ENCODE measurements at places on chromosomes 7 and 10.

GRCh38 chr10:126481181-126481580 is 92.9 kb upstream of the ADAM12 start:
- no peak for DNase-seq

GRCh38 chr7:66187905-66188304 is 17.2 kb upstream of the TPST1 start:
- DNase-seq, result no peak

- DNase-seq, result no peak
These were observed 59.6 kb upstream of the CELF2 start for GRCh38 chr10:10958041-10958440.

DNA sequence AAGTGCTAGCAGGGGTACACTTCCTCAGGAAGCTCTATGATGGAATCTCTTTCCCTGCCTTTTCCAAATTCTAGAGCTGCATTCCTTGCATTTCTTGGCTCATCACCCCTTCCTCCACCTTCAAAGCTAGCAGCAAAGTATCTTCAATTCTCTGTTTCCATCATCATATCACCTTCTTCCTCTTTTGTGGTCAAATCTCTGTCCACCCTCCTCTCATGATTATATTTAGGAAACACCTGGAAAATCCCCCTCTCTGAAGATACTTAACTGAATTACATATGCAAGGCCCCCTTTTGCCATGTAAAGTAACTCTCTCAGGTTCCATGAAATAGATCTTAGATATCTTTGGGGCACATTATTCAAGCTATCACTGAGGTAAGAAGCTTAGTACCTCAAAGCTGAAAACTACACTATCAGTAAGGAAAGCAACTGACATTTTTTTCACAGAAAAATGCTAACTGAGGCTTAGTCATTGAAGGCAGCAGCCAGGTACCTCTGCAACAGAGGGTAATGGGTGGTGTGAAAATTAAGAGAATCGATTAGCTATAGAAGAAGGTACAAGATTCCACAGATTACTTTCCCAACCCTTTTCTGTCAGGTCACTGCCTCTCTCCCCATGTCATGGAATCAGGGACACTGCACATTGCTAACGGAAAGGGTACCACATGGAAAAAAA is 197.3 kb downstream of the MACC1 start:
- peak; percentile 59 for DNase-seq

GRCh38 chr7:44789990-44790389 is 6.5 kb upstream of the PPIA start:
- DNase-seq, result no peak

DNA sequence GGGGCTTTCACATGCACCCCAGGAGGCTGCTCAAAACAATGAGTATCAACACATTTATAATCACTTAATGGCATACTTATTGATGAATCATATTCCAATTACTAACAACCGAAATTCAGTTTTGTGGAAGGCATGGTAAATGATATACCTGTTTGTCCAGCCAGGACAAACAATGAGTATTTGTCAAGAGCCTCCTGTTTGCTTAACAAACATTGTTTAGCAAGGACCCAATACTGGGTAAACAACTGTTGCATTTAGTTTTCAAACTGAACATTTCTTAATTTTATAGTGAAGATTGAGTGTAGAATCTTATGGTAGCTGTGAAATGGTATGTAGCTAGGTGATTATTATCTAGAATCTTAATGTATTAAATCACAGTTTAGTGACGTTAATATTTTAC is 473.7 kb downstream of the ATRNL1 start:
- no peak for DNase-seq

- DNase-seq, result no peak
These were observed 104.1 kb upstream of the GSDME start for GRCh38 chr7:24861336-24861735.

DNA sequence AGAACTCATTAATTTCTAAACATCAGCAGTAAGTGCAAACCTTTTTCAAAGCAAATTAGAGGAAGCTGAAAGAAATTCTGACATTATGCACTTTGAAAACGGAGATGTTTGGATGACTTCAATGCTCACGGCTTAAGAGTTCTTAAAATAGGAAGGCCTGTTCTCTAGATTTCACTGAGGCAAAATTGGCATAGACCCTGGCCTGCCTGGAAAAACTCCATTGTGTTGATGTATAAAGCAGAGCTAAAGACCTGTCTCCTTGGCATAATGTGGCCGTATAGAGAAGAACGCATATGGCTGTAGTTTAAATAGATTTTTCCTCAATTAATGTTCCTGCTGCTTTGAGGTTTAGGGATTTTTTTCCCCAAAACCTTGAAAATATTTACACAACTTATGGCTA is 24.5 kb upstream of the AGMO start:
- DNase-seq, result no peak

DNA sequence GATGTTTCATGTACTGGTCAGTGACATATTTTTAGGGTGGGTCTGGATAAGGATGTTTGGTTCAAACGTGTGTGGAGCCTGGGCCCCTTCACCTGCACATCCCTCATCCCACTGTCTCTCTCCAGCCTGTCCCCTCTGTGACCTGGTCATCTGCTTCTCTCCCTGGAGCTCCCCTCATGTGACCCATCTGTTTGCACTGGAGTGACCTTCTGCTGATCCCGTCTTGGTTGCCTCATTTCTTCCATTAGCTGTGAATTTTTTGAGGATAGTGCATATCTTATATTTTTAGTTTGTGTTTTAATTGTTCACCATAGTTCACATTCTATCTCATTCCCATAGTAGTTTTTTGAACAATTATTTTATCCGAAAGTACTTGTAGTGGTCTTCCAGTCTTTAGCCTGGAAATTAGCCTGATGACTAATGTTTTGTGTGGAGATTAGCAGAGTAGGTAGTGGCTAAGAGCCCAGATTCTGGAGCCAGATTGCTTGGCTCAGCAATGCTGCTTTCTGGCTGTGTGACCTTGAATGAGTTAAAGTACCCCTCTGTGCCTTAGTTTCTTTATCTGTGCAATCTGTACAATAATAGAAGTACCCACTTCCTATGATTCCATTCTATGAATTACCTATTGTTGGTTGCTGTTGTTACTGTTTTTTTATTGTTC is 224.5 kb downstream of the LRMDA start:
- no peak for DNase-seq

GRCh38 chr10:107206833-107207232 is 42.3 kb upstream of the SORCS1 start:
- DNase-seq, result no peak

GRCh38 chr7:111112439-111112838 is 21.5 kb downstream of the LRRN3 start:
- no peak for DNase-seq

DNA sequence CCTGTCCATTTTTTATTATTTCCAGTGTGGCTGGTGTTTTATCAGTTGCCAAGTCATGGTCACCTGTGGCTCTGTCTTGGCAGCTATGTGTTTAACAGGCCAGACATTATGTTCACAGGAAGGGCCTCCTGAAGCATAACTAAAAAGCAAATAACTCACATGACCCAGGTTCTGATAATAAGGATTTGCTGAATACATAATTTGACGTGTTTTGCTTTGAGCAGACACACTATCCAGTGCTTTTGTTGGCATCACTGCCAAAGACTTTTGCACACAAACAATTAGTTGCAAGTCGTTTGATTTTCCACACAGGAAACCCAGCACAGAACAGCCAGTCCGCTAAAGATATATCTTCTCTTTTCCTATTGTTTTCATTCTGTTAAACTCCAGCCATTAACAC is 173.6 kb downstream of the ARL4A start:
- DNase-seq, result no peak

GRCh38 chr7:4416396-4417056 is 265.6 kb upstream of the FOXK1 start:
- DNase-seq, result no peak

DNA sequence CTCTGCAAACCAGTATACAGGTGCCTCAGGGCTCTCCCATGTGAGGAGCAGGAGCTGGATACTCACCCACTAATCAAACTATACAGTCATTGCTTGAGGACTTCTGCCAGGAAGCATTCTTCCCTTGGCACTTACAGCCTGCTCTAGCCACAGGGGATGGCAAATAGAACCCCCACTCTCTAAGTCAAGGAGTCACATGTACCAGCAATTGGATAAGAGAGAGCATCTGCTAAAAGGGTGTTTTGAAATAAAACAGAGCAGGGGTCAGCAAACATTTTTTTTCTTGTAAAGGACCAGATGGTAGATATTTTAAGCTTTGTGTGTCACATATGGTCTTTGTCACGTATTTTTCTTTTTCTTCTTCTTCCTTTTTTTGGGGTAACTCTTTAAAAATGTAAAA is 865.2 kb upstream of the GHITM start:
- DNase-seq, result no peak

DNA sequence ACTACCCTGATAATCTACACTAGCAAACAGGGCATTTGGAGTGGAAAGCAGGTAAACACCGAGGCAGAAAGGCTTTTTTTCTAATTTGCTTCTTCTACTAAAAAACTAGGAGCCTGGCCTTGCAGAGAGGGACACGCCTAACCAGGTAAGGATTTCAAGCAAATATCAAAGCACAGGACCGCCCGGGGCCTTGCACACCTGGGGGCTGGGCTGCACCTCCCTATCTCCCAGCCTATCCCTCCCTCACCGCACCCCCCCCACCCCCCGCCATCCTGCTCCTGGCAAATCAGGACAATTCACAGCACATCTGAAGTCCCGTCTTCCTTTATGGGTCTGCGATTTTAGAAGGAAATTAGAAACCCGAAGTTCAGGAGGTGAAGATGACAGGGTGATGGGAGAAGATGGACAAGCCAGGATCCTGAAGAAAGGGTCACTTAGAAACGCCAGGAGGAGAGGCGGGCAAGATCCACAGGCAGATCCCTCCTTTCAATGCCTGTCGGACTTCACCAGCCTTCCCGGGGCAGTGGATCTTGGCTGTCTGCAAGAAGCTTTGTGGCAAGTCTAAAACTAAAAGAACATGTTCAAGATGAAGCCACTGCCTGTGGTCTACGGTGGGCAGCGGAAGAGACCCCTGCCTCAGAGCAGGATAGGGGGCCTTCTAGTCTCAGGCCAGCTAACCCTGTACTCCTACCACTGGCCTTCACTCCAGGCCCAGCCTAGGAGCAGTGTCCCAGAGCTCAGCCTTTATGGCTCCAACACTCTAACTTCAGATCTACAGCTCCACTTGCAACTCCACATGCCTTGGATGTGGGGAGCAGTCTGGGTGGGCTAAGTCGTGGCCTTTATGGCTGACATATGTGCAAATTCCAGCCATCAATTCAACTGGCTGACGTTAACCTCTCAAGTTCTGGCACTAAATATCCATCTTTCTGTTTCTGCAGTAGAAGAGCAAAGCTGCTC is 43.9 kb downstream of the TNS3 start:
- DNase-seq, result no peak

DNA sequence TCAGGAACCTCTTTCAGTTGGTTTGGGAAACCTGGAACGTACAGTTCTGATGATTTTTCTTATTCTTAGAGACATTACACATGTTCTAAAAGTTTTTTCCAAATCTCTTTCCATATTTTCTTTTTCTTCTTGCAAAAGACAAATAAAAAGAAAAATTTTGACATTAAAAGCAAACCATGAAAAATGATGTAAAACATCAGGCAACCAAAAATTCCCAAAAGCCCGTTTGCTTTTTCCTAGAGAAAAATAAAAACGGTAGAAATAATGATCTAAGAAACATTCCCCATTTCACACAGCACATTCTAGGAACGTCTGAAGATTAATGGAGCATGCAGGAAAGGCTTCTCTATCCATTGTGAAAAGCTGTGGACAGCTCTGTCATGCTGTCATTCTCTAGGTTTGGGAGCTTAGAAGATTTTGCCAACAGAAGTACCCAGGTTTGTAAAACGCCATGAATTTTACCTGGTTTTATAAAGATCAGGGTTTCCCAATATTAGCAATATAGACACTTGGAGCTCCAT is 11.2 kb upstream of the PRTFDC1 start:
- no peak for DNase-seq

DNA sequence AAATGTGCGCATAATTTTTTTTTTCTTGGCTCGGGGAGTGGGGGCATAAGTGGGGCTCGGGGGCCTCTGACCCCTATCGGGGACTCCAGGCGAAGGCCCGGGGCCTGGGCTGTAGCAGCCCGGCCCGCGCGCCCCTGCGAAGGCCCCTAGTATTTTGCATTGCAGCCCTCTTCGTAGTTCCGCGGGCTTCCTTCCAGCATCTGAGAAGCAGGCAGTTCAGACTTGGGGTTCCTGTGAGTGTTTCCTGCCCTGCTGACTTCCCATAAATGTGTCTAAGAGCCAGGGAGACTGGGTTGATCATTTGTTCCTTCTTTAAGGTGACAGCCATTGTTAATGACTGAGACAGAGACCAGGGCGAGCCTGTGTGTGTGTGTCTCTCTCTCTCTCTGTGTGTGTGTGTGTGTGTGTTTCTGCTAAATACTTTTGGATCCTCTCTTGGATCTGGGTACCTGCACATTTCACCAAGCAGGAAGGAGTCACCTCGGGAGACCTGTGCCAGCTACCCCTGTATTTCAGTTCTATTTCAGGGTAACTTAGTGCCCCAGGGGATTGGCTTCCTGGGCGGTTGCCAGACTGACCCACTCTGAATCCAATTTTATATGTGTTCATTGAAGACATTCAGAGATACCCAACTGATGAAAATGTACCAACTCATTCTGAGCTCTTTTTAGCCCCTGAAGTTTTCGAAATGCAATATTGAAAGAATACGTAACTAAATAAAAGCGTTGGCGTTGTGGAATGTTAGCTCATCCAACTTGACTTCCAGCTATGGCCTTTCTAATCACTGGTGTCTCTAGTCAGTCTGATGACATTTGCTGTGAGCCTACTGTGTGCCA is 805 bp downstream of the MSRB2 start:
- no peak for DNase-seq

- DNase-seq, result no peak
These were observed 8.5 kb downstream of the ZDHHC16 start for GRCh38 chr10:97454330-97455036.

DNA sequence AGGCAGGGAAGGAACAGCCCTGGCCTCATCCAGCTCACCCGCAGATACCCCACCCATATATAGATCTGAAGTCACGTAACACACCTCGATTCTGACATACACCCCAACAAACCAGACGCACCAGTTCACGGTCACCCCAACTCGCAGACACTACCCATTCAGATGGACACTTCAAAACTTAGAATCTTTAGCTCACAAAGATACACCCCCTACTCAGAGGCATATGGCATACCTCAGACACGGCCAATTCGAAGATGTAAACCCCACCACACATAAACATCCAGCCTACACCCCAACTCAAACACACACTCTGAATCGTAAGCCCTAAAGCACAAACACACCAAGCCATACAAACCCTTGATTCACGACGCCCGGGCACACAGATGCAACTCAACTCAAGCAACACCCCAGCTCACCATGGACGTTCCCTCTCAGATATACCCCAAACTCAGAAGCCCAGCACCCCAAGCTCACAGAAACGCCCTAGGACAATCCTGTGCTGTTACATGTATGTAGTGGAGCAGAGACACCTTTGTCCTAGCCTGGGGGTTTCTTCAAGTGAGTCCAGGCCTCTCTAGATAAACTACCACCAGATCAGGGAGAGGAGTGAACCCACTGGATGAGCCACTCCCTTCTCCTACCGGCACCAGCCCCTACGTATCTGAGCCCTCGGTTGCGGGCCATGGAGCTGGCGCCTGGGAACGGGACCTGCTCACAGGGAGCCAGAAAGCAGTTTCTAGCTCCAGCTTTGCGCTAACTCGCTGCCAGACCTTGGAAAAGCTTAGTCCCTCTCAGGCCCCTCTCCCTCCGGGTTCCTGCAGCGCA is 8.8 kb downstream of the PSD start:
- DNase-seq, result no peak

Data from iPS DF 19.7 (cell line).